ENCODE measurements at places on chromosomes 4 and X. TPM values are rescaled to one million over a fixed set of nuclear protein-coding genes. Genes with fewer than 3 reads are reported as not detected.

- DNase-seq = no peak
These were observed 16.9 kb downstream of the MFAP3L start for GRCh38 chr4:170009291-170009690.

FRG2 gene
- not detected for total RNA-seq

DNA sequence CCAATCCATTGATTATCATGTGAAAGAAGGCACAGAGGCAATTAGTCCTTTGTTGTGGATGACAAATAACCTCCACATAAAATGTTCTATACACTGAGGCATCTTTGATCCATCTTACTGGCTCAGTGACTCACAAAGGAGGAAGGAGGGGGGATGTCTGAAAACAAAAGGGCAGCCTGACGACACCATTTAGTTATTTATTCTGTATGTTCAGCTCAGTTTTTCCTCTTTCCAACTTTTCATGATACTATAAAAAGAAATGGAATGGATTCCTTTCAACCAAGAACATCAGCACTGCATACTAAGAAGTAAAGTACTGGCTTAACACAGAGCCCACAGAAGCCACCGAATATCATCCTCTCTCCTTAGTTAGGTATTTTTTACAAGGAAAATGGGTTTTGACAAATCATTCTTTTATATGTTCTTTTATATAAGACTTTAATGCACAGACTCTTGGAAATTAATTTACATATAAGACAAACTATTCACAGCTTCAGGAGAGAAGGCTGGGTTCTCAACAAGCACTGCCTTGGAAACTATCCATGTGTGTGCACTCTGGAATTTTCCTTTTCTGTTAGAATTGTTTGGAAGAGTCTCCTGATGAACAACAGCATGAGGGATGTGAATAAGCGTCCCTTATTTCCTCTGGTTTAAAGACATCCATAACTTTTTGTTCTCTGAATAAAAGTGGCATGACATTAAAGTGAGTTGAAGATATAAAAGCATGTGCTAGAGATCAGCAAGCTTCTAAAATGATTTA is 135.6 kb downstream of the TSPAN5 start:
- DNase-seq = no peak

AKAP14 gene
- not detected for total RNA-seq

RTL5 gene
- total RNA-seq = 3.9 TPM

SLC7A11 gene
- total RNA-seq = 4.7 TPM

- DNase-seq = no peak
These were observed 231.7 kb downstream of the C4orf33 start for GRCh38 chr4:129327637-129328036.

WAS gene
- total RNA-seq = 9.1 TPM

- no peak for DNase-seq
These were observed 35.3 kb upstream of the WAS start for GRCh38 chrX:48648336-48648751.

DNA sequence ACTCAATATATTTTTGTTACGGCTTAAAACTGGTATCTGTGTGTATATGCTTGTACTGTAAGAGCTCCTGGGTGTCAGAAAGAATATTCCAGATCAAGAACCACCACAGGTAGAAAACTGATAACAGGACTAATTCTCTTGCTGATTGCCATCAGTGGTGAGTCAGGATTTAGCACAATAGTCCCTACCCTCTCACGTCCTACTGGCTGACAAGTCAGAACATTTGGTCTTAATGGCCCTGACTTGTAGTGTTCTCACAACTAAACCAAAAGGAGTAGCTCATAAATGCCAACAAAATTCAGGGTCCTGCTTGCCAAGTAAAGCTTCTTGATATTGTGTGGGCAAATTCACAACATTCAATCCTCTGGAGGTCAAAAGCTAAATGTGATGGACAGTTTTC is 105.2 kb upstream of the MAB21L2 start:
- DNase-seq = no peak

NDST3 gene
- not detected for total RNA-seq
